Activated naive CD4-positive, alpha-beta T cell (primary cell): ENCODE measurements at places on chromosomes 5 and 9.
A peak's percentile ranks its signal among the peaks of the same experiment; 100 is the strongest.

GRCh38 chr9:95023217-95024003 is 294.1 kb downstream of the FANCC start:
- DNase-seq: no peak

DNA sequence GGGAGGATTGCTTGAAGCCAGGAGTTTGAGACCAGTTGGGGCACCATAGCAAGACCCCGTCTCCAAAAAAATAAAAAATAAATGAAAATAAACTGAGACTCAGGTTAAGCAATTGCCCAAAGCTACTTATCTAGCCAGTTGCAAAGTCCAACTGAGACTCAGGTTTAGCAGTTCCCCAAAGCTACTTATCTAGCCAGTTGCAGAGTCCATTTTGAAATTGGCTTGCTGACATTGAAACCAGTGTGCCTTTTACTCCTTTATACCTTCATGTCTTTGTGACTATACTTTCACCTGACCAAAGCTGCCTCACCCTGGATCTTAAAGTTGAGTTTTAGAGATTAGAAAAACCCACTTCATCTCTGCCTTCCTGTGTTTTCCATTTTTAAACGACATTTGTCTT is 66.5 kb downstream of the GALNT10 start:
- no peak for DNase-seq

GRCh38 chr5:30839956-30840355 is 353.5 kb upstream of the CDH6 start:
- no peak for DNase-seq

DNA sequence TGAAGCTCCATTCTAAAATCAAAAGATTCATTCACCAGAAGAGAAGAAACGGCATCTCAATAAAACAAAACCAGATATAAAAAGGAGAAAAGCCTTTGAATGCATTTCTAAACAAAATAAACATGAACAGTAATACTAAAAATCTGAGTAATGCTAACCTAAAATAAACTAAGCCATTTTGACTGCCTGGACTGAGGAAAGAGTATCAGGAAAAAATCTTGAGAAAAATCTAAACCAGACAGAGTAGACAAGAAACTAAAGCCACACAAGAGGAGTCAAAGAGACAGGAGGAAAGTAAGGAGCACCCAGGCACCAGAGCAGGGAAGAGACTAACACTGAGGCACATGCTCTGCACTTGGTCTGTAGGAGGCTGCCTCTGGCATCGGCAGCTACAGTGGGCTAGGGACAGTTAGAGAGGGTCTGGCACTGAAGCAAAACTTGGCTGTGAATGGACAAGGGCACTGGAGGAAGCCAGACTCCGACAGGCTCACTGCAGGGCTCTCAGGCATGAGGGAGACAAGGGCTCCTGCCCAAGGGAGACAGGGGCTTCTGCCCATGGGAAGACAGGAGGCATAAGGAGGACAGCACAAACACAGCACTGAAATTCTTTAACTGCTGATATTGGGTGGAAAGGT is 50.2 kb downstream of the DROSHA start:
- DNase-seq: no peak

DNA sequence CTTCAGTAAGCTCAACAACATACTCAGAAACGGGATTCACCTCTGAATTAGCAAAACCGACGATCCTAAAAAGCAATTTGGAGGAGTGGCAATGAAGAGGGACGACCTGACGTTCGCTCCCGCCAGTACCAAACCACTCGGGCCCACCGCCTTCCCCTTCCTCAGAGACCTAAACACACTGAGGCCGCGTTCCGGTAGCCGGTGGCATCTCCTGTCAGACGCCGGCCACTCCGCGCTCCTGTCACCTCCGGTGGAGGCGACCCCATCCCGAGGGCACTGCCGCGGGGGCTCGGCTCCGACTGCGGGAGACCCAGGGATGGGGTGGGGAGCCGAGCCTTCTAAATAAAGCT is 617 bp downstream of the PPP6C start:
- DNase-seq: peak; percentile 21

DNA sequence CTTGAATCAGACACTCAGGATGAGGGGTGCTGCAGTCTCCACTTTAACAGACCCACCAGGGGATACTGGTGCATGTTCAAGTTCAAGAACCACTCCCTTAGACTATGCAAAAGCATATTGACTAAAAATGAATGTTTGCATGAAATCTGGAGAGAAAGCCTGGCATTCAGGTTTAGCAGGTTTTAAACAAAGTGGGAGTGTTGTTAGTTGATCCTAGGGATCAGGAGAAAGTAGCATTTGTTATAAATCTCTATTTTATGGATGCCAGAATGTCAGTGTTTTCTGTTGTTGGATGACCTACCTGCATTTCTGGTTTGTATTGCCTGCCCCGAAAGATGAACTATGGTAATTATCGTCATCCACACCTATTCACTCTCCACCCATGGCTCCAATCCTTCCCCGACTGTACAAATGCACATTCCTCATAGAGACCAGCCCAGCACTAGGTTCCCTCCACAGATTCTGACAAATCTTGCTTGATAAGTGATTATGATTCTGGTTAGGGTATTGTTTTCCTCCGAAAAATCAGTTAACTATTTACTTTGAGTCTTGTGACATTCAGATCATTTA is 17.2 kb downstream of the TMEM252 start:
- DNase-seq: no peak

DNA sequence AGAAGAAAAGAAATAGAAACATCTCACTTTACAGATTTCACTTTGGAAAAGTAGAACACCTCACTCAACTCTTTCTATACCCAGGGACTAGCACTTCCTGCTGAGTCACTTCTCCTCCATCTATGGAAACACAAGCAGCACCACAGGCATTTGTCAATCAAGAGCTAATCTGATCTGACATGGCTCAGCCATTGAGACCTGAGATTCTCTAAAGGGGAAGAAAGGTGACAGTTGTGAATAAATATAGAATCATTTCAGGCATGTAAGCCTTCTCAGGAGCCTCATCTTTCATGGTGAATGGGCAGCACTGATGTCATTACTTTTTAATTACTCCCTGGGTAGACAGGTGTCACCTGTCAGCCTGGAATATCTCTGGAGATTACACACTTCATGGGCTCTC is 559.8 kb downstream of the HINT1 start:
- DNase-seq: no peak

DNA sequence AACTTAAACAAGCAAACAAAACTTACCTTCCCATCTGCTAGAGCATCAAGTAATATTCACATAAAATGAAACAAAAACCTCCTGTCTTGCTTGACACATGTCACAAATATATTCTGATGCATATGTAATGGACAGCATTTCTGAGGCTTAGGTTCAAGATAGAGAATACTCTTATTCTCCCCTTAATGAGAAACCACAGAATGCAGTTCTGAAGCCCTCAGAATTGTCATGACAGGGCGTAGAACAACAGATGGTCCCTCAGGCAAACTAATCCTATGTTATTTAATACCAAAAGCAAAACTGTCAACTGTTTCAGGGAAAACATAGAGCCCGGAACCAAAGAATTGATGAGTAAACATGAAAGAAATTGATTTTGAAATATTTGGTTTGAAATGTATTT is 229.9 kb upstream of the RIOK2 start:
- no peak for DNase-seq

- DNase-seq: no peak
Observed at GRCh38 chr9:37104183-37104889, 16.0 kb upstream of the ZCCHC7 start.

- DNase-seq: no peak
Observed at GRCh38 chr5:77437194-77437593, 54.9 kb downstream of the WDR41 start.

- no peak for DNase-seq
Observed at GRCh38 chr9:4106081-4106759, 193.6 kb downstream of the GLIS3 start.

DNA sequence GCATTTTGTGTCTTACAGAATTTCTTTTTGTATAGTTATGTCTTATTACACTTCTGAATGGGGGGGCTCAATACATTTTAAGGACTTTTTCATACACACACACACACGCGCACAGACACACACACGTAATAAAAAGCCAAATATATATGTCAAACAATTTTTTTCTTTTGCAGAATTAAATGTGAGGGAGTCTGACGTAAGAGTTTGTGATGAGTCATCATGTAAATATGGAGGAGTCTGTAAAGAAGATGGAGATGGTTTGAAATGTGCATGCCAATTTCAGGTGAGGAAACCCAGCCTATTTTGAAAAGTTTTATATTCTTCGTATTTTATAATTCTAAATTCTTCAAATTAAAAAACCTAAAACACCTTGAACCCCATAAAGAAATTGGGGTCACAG is 25.6 kb downstream of the TMEFF1 start:
- DNase-seq: no peak

GRCh38 chr9:108439947-108440346 is 415.8 kb downstream of the ACTL7B start:
- no peak for DNase-seq

- DNase-seq: no peak
Observed at GRCh38 chr9:7979611-7980010, 180.0 kb upstream of the DMAC1 start.

- no peak for DNase-seq
Observed at GRCh38 chr5:124980163-124980941, 233.9 kb upstream of the ZNF608 start.

DNA sequence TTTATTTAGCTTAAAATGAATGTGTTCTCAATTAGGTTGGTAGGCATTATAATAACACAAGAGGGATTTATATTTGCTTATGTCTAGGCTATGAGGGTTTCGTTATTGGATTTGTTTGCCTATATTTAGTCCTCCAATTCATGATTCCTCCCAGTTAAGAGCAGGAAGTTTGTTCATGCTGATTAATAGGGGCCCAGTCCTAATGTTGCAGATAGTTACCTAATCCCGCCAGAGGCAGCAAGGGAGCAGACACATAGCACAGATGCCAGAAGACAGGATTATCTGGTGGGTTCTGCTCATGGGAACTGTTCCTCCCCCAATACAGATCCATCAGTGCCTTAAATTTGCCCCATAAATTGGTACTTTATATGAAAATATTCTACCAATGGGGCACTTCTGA is 100.8 kb upstream of the TLE4 start:
- no peak for DNase-seq

DNA sequence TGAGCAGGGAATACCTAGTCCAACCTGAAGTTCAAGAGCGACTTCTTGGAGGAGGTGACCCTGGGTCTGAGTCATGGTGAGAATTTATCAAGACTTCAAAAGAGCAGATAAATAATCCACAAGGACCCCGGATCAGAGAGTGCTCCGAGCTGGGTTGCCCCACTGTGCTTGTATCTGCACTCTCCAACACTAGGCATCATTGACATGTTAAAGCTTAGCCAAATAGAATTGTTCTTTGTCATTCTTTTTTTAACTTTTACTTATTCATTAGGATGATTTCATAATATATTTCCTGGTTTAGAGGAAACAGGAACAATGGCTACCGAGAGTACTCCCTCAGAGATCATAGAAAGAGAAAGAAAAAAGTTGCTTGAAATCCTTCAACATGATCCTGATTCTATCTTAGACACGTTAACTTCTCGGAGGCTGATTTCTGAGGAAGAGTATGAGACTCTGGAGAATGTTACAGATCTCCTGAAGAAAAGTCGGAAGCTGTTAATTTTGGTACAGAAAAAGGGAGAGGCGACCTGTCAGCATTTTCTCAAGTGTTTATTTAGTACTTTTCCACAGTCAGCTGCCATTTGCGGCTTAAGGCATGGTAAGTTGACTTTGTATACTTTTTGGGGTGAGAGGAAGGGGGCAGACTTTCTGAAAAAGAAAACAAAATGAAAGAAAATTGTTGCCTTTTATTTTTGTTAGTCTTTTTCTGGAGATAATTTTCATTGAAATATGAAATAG is at the start of gene CARD6:
Gene CARD6 (plus strand): TSS at position 300 of the 738 bp plus-strand sequence. CDS start 16 bp downstream, at position 316.
- DNase-seq: no peak

DNA sequence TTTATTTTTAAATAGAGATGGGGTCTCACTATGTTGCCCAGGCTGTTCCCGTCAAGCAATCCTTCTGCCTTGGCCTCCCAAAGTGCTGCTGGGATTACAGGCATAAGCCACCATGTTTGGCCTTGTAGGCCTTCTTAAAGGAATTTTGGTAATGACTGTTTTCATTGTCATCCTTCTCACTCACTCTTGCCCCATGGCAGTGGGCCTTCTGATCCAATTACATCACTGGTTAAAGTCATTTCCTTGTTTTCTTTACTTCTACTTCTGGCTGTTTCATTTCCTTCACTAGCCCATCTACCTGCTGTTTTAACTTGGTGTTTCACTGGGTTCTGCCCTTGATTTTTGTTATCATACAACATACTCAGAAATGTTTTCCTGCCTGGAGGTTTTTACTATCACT is 20.1 kb upstream of the NIM1K start:
- DNase-seq: no peak

GRCh38 chr9:126672634-126673284 is 59.0 kb downstream of the LMX1B start:
- DNase-seq: no peak

DNA sequence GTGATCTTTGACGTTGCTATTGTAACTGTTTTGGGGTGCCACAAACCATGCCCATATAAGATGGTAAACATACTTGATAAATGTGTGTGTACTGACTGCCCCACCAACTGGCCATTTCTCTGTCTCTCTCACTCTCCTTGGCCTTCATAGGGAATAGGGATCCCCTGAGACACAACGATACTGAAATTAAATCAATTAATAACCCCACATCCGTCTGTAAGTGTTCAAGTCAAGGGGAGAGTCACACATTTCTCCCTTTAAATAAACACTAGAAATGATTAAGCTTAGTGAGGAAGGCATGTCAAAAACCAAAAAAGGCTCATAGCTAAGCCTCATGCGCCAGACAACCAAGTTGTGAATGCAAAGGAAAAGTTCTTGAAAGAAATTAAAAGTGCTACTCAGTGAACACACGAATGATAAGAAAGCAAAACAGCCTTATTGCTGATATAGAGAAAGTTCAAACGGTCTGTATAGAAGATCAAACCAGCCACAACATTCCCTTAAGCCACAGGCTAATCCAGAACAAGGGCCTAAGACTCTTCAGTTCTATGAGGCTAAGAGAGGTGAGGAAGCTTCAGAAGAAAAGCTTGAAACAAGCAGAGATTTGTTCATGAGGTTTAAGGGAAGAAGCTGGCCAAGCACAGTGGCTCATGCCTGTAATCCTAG is 111.1 kb downstream of the UGCG start:
- no peak for DNase-seq

GRCh38 chr5:74394528-74394915 is 246.0 kb downstream of the ENC1 start:
- no peak for DNase-seq

GRCh38 chr5:115166744-115167393 is 2.8 kb downstream of the TRIM36 start:
- DNase-seq: no peak

- peak; percentile 35 for DNase-seq
Observed at GRCh38 chr9:129068990-129069861, 11.7 kb upstream of the DOLPP1 start.

GRCh38 chr5:96569770-96570169 is 92.4 kb upstream of the CAST start:
- no peak for DNase-seq

GRCh38 chr9:14189578-14189977 is 124.4 kb downstream of the NFIB start:
- DNase-seq: no peak

GRCh38 chr9:105359892-105360291 is 87.9 kb upstream of the FSD1L start:
- DNase-seq: no peak
